Activated CD4-positive, alpha-beta T cell treated with anti-CD3 and anti-CD28 coated beads for 36 hours (primary cell): ENCODE measurements at places on chromosomes 2 and 18.
A peak's percentile ranks its signal among the peaks of the same experiment; 100 is the strongest.

- no peak for DNase-seq
These were observed 43.3 kb downstream of the FER1L5 start for GRCh38 chr2:96685577-96686459.

- DNase-seq, result peak; percentile 9
These were observed 254.2 kb downstream of the MYCN start for GRCh38 chr2:16194530-16194929.

GRCh38 chr2:36359067-36359466, 3.5 kb downstream of the CRIM1 start:
- DNase-seq, result no peak

DNA sequence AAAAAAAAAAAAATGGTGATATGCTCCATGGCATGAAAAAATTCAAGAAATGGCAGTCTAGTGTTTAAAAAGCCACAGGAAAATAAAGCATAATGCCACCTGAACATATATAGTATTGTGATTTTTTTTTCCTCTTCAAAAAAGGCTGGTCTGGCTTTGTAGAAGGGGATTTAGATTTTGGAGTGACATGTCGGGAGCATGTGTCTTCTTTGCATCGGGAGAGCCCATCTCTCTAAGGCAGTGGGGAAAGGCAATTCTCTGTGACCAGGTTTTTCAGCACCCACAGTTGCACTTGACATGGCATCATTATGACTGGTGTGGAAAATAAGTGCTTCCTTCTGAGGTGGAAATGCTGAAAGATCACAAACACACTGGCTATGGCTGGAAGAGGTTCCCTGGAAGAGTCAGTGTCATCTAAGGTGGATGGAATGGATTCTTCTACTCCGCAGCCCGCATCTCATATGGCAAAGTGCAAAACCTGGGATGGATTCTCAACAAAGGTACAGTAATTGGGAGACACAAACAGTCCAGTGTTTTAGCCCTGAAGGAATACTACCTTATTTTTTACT, 172.5 kb downstream of the AGAP1 start:
- peak; percentile 13 for DNase-seq

- DNase-seq, result peak; percentile 24
These were observed 110.8 kb upstream of the OTOS start for GRCh38 chr2:240250985-240251847.

- no peak for DNase-seq
These were observed 55.4 kb downstream of the FAM171B start for GRCh38 chr2:186749219-186749618.

- no peak for DNase-seq
These were observed 164.3 kb downstream of the LTBP1 start for GRCh38 chr2:33111002-33111446.

DNA sequence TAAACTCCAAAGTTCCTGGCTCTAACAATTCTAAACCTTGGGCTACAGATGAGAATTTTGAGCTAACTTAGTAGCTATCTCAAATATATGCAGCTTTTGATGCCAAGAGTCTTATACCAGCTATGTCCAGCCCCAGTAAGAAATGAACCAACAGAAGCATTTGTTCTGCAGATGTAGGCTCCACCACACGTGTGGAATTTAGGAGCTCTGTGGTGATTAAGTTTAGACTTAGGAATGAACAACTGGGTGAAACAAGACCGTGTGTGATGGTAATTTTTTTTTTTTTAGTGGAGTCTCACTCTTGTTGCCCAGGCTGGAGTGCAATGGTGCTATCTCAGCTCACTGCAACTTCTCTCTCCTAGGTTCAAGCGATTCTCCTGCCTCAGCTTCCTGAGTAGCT, 179.7 kb downstream of the ANKRD30B start:
- no peak for DNase-seq

DNA sequence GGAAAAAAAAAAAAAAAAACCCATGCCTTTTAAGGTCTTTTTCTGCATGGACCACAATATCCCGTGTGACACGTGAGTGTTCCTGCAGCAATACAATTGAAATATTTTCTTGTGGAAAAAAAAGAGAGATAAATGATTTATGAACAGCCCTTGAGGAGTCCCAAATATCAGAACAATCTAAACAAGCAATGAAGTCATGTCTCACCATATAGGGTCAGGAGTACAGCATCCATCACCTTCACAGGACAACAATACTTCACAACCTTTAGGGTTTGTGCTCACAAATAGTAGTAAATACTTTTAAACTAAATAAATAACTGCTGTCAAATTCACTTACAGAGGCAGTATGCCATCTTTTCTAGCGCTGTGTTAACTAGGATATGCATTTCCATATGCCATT, 87.9 kb downstream of the ZEB2 start:
- no peak for DNase-seq

- DNase-seq, result no peak
These were observed 142.0 kb downstream of the ASB1 start for GRCh38 chr2:238568455-238569440.

DNA sequence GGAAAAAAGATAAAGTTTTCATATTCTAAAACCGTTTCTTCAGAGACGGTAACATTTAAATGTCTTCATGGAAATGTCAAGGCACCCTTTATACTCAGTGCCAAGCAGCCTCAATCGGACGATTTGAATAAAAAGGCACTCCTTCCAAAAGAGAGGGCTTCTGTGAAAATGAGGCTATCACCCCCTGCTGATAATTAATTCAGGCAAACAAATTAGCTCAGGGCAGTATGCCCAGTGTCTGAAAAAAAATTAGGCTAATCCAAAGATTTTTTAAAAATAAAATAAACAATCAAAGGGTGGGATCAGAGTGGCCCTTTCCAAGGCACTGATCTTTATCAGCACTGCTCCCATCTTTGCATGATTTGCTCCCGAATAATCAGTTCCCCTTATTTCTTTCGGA, 151.0 kb upstream of the PID1 start:
- DNase-seq, result no peak

GRCh38 chr2:133721118-133721517, 152.9 kb upstream of the NCKAP5 start:
- no peak for DNase-seq

- no peak for DNase-seq
These were observed 86.4 kb upstream of the SPRED2 start for GRCh38 chr2:65518751-65519150.

DNA sequence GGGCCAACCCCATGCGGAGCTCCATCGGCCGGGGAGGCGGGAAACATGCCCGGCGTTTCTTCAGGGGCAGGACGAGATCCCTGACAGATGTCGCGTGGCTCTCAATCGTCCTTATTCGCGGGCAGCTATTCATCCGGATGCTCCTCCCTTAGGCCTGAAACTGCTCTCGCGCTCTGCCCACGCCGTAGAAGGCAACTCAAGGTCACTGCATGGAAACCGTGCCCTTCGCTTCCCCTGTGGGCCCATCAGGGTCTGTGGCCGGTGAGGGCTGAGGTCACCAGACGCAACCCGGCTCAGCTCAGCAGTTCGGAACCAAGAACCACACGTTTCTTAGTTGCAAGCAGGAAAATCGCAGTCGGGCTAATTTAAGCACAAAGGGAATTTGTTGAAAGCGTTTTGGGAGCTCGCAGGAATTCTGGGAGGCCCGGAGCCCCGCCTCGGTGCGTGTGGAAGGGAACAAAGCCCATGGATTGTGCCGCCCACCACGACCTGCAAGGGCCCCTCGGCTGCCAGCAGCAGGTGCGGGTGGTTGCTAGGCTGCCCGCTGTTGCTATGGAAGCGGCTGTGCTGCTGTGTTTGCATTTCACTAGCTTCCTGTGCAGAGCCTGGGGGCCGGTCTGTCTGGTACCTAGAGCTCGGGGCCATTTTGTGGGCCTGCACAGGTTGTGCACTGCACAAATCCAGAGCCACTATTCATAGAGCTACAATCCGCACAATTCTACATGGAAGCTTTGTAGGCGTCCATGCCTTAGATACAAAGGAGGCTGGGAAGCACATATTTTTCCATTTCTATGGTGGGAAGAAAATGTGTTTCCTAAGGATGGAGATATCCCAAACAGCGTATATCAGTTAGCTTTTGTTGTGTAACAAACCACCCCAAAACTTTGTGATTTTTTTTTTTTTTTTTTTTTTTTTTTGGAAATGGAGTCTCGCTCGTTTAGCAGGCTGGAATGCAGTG, 6.0 kb upstream of the ALLC start:
- peak; percentile 86 for DNase-seq

GRCh38 chr18:58362027-58362575, 266.8 kb downstream of the ALPK2 start:
- DNase-seq, result no peak

DNA sequence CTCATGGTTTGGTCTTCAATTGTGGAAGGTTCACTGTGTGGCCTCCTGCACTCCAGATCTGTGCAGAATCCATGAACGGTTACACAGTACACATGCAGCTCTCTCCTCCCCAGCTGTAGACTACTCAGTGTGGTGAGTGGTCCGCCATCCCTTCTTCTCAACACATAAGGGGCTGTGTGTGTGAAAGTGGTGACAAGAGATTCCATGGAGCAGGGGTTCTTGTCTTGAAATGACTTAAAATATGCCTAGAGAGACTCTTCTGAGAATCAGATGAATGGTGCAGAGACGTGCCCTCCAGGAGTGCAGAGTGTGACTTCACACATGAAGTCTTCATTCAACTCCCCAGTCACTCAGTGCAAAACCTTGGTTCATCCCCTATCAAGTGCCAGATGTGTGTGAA, 151.0 kb upstream of the COPS8 start:
- no peak for DNase-seq

- no peak for DNase-seq
These were observed 29.2 kb downstream of the HS6ST1 start for GRCh38 chr2:128289439-128289838.

GRCh38 chr2:207226671-207227061, 60.9 kb upstream of the KLF7 start:
- no peak for DNase-seq

GRCh38 chr18:49757513-49758262, 55.6 kb downstream of the ACAA2 start:
- peak; percentile 41 for DNase-seq

DNA sequence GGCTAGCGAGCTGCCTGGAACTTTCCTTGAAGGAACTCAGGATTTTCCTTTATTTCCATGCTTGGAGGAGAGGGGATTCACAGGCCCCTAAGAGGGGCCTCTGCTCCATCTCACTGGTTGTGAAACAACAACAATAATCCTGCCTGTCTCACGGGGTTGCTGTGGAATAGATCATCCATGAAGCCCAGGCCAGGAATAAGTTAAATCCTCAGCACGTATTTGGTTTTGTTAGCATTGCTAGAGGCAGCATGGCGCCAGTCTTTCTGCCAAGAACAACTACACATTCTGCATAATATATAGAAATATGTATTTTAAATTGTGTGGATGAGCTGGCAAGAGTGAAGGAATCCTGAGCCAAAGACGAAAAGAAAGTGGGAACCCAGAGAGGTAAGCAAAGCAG, 80.8 kb upstream of the L3MBTL4 start:
- DNase-seq, result no peak

GRCh38 chr2:11617984-11618707, 51.8 kb downstream of the NTSR2 start:
- no peak for DNase-seq

- no peak for DNase-seq
These were observed 620.0 kb upstream of the SLC39A10 start for GRCh38 chr2:195037045-195037444.

- no peak for DNase-seq
These were observed 112.0 kb downstream of the CYP26B1 start for GRCh38 chr2:72035518-72036172.

GRCh38 chr2:195575016-195575415, 82.0 kb upstream of the SLC39A10 start:
- DNase-seq, result no peak

- DNase-seq, result no peak
These were observed 367.5 kb upstream of the MMADHC start for GRCh38 chr2:149954981-149955600.

GRCh38 chr2:10413991-10414451, 34.1 kb downstream of the ODC1 start:
- no peak for DNase-seq

GRCh38 chr18:46173393-46174341, 69.5 kb downstream of the HAUS1 start:
- DNase-seq, result peak; percentile 96

DNA sequence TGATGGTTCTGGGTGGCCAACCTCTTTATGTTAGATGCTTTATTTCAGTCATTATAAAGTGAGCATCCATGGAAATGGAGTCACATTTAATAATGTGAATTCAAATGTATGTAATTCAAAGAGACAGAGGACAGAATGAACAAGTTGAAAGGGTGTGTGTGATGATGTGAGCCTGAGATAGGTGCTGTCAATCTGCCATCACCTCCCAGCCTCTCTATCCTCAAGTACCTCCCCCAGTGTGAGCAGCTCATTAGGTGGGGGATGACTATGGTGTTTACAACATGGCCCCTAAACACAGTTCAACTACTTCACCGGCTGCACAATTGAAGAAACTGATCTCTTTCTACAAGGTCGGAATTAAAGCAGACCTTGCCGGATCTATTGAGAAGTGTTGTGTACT, 74.7 kb upstream of the IGFBP5 start:
- no peak for DNase-seq

DNA sequence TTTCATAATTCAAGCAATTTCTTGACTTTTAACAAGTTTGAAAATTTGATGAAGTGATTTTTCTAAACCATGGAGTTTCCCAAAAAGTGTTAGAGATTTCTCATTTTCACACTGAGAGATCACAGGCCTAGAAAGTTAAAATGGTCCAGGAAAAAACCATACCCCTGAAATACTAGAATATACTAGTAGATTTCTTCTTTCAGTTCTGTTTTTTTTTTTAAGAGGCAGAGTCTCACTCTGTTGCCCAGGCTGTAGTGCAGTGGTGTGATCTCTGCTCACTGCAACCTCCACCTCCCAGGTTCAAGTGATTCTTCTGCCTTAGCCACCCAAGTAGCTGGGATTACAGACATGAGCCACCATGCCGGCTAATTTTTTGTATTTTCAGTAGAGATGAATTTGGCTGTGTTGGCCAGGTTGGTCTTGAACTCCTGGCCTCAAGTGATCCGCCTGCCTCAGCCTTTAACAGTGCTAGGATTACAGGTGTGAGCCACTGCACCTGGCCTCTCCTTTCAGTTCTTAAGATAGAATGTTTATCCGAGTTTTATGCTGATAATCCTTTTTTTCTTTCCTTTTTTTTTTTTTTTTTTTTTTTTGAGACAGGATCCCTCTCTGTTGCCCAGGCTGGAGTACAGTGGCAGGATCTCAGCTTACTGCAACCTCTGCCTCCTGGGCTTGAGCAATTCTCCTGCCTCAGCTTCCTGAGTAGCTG, 14.4 kb downstream of the MTHFD2 start:
- DNase-seq, result no peak
